Stimulated activated CD8-positive, alpha-beta memory T cell treated with anti-CD3 and anti-CD28 coated beads, Interleukin-12 subunit alpha, Interleukin-12 subunit beta, amount 100 ng/mL, for 1 hour (primary cell): ENCODE measurements at places on chromosomes 7 and 10.

DNA sequence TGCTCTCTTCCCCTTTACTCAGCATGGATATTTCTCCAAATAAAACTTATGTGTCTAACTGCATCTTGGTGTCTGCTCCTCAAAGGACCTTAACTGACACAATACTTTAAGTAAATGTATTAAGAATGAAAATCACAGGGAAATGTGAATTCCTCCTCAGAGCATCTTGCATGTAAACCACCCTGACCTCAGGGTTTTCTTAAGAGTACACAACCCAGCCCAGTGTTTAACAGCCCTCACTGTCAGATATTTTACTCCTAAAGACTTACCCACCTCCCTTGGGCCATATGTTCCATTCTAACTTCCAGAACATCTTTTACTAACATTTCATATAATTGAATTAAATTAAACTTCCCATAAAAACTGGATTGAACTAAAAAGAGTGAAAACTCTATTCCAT, 315.3 kb downstream of the HPSE2 start:
- no peak for DNase-seq

- DNase-seq: no peak
These were observed 5.8 kb downstream of the GHRHR start for GRCh38 chr7:30969604-30969970.

DNA sequence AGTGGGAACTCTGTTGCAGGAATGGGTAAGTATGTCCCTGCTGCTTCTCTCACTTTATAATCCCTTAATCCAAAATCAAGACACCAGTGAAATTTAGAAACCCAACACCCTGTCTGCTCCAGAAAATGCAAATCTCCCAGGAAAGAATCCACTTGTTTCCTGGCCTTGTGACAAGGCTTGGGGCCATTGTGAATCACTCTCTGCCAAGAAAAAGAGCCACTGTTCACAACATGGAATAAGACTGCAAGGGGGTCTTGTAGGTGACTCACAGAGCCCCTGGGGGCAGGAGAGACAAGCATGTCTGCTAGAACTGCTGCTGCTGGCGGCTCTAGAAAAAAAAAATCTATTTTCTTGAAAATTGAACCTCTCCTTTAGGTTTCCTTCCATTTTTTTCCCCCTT, 191.2 kb downstream of the SORCS1 start:
- DNase-seq: no peak

GRCh38 chr7:85119934-85120333, 66.9 kb downstream of the SEMA3D start:
- no peak for DNase-seq

- no peak for DNase-seq
These were observed 8.9 kb downstream of the VSTM4 start for GRCh38 chr10:49106451-49106850.

DNA sequence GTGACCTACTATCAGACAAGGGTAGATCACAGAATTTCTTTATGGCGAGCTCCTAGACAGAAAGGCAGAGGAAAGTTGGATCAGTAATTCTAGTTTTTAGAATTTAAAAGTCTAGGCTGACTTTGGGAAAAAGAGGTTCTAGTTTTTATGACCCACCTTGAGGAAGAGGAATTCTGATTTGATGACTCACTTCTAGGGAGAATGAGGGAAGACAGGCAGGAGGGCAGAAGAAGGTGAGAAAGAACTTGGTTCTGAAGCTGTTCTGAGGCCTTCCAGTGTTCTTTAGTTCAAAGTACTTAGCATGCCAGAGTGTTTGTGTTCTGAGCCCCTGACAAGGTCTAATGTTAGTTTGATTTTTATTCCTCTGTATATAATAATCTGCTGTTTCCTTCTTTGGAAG, 97.2 kb downstream of the PODXL start:
- no peak for DNase-seq

DNA sequence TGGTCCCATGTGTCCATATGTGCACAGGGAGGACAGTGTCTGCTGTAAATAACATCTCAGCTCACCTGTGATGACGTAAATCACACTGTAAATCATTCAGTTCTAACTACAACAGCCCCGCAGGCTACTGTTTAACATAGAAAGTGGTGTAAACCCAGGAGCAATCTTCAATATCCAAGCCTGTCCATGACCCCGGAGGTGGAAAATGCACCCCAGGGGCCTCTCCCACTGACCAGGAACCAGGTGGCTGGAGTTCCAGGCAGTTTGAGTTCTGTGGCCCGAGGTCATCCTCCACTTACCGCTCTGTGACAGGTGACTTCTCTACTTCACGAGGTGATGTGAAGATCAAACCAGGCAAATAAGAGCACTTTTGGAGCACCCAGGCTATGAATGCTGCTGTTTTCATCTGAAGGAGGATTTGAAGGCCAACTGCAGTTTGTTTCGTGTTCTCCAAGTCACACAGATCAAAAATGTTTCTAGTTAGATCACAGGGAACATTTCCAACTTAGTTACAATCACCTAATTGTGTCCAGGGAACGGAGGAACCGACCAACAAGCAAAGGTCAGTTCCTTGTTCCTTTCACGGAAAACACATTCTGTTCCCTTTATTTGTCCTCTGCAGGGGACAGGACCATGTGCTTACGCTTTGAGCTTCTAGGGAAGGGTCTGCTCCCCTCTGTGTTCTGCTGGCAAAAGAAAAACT, 131.8 kb downstream of the WDR37 start:
- DNase-seq: no peak

DNA sequence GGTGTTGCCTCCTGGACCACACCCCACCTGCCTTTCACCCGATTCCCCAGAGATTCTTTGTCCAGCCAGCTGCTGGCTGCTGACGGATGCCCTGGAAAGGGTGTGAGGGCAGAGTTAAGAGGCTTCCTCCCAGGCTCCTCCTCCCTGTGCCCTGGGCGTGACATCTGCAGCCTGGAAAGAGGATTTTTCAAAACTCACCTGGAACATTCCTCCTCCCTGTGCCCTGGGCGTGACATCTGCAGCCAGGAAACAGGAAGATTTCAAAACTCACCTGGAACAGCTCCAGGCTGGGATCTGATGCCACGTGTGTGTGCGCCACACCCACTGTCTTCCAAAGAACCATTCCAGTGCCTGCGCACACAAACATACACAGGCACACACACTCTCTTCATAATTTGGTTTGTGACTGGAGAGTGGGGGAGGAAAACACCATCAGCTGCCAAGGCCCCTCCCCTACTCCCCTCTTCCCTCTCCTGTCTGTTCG, 5.2 kb downstream of the MARVELD1 start:
- DNase-seq: no peak

DNA sequence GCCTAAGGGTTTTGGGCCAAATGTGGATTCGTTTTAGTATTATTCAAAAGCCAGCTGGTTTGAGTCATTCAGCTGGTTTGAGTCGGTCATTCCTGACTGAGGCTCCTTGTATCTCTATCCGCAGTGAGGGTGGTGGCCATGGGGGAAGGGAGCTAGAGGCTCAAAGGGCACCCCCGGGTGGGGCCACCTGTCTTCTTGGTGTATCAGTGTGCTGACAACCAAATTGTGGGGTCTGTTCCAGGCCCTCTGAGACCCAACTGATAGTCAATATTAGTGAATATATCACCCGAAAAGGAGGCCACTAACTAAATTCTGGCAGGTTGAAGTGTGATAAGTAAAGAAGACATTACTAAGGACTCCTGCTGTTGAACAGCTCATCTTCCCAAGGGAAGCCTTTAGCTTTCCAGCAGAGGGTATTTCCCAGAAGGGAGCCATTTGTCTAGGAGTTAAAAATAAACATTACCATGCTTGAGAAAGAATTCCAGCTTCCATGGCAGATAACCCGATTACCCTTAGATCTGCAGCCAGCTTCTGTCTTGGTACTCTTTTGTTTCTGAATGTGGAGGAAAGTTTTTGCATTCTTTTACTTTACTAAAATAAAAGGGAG, 29.9 kb upstream of the DDX50 start:
- DNase-seq: no peak

- DNase-seq: no peak
These were observed 1.4 kb upstream of the ZYX start for GRCh38 chr7:143379611-143380259.

- no peak for DNase-seq
These were observed 8.1 kb upstream of the CDCA7L start for GRCh38 chr7:21953781-21954180.

DNA sequence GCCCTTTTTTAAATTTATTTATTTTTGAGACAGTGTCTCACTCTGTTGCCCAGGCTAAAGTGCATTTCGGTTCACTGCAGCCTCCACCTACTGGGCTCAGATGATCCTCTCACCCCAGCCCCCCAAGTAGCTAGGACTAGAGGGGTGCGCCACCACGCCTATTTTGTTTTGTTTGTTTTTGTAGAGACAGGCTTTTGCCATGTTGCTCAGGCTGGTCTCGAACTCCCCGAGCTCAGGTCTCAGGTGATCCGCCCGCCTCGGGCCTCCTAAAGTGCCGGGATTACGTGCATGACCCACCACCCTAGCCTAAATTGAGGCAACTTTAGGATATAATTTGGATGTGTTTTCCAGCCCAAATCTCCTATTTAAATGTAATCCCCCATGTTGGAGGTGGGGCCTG, 805 bp downstream of the ZNF736 start:
- no peak for DNase-seq

GRCh38 chr10:130805635-130806030, 505.9 kb downstream of the TCERG1L start:
- no peak for DNase-seq

- DNase-seq: no peak
These were observed 229.3 kb downstream of the DNAJB6 start for GRCh38 chr7:157565981-157566630.

DNA sequence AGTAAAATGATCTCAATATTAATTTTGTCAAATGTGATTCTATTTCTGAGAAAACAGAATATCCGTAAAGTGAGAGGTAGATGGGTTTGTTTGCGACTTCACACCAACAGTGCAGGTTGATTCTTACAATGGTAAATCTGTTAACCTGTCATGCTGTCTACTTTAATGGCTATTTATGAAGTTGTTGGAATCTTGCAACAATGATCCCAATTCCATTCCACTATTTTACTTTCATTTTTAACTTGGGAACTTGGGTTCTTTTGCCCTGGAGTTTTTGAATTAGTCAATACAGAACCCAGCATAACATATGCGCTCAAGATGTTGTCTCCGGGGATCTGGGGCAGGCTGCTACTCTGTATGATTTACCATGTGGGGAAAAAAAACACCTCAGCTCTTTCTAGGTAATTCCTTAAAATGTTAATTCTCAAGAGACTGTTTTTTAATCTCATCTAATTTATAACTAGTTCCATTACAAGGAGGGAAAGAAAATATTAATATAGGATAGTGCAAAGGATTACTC, 1.2 kb downstream of the LGI1 start:
- no peak for DNase-seq

DNA sequence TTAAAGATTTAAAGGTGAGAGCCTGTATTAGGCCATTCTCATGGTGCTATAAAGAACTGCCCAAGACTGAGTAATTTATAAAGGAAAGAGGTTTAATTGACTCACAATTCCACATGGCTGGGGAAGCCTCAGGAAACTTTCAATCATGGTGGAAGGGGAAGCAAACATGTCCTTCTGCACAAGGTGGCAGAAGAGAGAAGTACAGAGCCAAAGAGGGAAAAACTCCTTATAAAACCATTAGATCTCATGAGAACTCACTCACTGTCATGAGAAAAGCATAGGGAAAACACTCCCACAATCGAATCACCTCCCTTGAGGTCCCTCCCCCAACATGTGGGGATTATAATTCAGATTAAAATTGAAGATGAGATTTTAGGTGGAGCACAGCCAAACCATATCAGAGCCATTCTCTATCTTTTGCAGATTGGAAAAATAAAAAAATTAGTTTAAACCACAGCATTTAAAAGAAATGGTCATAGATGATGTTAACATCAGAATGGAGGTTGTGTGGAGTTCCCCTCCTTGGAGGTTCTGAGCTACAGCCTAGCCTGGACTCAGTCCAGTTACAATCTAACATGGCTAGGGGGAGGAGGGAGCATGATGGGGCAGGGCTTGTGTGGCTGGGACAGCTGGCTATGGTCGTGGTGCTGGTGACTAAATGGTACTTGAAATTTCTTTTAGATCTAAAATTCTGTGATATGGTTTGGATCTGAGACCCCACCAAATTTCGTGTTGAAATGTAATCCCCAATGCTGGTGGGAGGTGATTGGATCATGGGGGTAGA, 33.1 kb downstream of the GSTO2 start:
- no peak for DNase-seq

DNA sequence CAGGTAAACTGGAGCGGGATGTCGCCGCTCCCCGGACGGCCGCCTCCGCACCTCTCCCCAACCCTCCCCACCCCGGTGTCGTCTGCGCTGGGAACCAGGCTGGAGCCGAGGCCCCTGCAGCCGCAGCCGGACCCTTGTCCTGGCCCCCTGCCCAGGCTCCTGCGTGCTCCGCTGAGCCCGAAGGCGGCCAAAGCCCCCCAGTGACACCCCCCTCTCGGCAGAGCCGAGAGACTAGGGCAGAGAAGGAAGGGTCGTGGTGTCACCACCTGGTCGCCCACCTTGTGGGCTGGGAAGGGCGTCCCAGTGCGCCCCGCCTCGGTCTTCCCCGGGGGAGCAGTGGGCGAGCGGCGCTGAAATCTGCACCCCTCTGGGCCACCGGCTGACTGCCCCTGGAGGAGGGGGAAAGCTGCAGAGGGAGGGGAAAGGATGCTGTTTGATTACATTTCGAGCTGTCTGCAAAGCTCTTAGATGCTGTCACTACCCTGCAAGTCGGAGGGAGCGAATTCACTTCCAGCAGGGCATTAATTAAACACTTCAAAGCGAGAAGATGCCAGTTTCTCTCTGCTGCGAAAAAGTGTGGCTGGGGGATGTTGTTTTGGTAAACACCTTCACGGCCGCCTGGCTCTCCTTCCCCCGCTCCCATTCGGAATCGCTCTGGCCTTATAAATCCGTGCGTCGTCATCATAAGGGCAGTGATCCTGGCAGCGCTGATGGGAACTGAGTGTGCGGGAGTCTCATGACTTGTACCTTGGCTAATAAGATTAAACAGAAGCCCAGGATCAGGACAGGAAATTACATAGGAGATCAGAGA, 622 bp downstream of the DYNC1I1 start:
- DNase-seq: no peak

DNA sequence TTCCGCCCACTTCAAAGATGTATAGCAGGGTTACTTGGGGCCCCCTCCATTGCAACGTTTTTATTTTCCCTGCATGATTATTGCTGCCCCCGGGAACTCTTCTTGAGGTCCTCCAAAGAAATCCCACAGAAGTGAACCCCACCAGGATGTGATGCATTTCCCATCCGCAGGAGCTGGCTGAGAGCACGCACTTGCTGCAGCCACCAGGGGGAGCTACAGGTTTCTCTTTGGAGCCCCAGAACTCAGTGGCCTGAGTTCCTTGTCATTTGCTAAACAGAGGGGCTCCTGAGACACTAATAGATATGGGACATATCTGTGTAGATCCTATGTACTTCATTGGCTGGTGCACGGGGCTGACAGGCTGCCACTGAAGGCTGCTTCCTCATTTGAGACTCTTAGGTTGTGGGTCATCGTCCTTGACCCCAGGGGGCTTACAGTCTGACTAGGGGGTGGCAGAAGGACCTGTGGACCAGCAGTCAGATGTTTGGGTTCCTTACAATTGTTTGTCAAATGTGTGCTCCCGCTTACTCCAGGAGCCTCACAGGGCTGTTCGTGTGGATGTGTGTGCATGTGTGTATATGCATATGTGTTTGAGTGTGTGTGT, 52.3 kb upstream of the ENO4 start:
- peak; percentile 27 for DNase-seq
